ENCODE measurements at places on chromosomes 11 and 22.
A peak's percentile ranks its signal among the peaks of the same experiment; 100 is the strongest.

GRCh38 chr11:86507249-86507845 lies 132.7 kb downstream of the CCDC81 start:
- no peak for DNase-seq

- DNase-seq, result no peak
These were observed 321.3 kb downstream of the BLID start for GRCh38 chr11:121794671-121795141.

GRCh38 chr11:98616098-98616655 lies 404.6 kb upstream of the CNTN5 start:
- no peak for DNase-seq

DNA sequence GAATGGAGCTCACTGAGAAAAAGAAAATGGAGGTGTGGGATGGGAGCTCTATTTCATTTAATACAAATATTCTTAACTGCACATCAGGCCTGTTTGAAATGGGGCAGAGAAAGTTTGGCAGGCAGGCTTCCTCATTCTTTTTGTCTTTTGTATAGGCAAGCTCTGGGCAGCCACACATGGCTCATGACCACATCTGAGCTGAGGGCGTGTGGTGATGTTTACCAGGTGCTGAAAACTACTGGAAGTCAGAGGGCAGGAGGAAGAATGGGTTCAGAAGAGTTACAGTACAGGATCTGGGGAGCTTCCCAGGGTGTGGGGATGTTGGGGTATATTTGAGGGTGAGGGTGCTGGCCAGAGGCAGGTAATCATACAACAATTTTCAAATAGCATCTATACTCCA lies 66.3 kb upstream of the NAV2 start:
- no peak for DNase-seq

GRCh38 chr22:20600137-20600673 lies 92.8 kb downstream of the MED15 start:
- DNase-seq, result no peak

GRCh38 chr22:31605851-31606585 lies 56.0 kb downstream of the PISD start:
- DNase-seq, result no peak

GRCh38 chr11:19241260-19242178 lies 774 bp upstream of the E2F8 start:
- peak; percentile 86 for DNase-seq

GRCh38 chr11:112778091-112778876 lies 182.9 kb upstream of the NCAM1 start:
- DNase-seq, result no peak

DNA sequence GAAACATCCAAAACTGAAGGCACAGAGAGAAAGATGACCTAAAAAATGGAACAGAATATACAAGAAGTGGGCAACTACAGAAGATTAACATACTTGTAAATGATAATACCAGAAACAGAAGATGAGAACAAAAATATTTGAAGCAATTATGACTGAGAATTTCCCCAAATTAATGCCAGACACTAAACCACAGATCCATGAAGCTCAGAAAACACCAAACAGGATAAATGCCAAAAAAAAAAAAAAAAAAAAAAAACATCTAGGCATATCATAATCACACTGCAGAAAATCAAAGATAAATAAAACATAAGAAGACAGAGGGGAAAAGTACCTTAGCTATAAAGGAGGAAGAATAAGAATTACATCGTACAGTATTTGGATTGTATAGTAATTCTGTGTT lies 65.3 kb downstream of the JAM3 start:
- no peak for DNase-seq

DNA sequence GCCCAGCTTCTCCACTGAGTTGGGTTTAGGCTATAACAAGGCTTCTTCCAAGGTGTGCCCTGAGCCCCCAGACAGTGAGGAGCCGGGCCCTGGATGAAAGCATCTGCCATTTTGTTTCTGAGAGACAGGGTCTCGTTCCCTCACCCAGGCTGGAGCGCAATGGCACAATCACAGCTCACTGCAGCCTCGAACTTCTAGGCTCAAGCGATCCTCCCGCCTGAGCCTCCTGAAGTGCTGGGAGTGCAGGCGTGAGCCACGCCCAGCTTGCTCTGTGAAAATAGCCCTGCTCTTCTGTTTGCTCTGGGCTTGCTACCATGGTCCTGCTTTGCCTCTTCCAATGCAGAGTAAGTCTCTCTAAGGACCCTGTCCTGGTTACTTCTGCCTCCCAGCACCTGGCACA lies 6.7 kb downstream of the DENND6B start:
- no peak for DNase-seq

- no peak for DNase-seq
These were observed 14.5 kb upstream of the MRTFA start for GRCh38 chr22:40651057-40651456.

Data from 8988T (cell line).